ENCODE measurements at places on chromosomes 1 and 21.

DNA sequence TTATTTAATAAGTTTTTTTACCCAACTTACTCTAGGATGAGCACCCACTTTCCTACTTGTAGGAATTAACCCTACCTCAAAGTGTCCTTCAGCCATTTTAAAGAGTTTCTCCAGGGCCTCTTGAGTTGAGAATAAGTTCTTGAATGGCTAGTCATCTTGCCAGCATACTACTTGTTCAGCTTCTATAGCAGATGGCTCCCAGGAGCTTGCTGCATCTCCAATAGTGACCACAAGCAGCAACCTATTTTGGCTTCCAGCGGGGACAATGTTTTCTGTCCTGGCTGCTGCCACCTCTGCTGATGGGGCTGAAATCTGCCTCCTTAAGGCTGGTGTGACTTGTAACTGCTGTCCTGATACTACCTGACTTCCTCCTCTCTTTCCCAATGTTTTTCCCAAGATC lies 20.8 kb upstream of the PIK3R3 start:
- DNase-seq = no peak

DNA sequence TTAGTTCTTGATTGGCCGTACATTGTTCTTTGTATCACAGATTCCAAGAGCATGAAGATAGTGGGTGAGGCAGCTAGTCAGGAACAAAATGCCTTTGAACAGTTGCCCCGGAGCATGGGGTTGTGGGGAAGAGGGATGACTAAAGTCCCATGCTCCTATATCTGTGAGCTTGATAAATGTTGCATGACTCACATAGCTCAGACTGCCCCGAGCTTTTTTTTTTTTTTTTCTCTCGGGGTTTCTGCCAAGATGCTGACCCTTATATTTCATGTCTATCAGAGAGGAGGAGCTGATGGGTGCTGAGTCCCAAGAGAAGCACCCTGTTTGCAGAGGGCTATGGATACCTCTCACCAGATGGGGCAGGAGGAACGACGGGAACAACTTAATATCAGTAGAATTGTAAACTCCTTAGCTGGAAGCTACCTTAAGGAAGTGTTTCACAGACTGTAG lies 40.6 kb downstream of the SRRM1 start:
- peak; percentile 77 for DNase-seq

DNA sequence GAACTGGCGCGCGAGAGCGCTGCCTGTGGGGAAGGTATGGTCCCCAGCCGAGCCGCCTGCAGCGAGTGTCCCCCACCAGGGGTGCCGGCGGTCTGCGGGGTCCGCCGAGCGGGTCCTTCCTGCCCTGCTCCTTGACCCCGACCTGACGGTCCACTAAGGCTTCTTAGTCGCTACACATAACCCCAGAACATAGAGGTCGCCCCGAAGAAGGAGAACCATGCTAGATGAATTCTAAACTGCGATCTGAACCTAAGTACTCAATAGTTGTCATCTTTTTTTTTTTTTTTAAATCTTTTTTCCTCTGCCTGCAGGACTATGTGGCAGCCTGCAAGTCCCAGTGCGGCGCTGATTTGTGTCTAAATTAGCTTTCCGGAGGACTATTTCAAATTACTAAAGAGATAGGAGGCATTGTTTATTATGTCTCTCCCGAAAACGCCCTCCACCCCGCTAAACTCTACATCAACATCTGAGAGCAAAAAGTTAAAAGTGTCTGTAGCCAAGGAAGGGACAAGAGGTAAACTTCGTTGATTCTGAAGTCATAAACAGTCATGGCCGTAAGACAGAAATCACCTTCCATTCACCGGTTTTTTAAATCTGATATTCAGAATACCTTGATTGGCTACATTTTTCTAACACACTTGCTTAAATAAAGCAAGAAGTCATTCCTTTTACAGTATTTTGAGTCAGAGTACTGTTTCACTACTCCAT lies 476 bp downstream of the AXDND1 start:
- DNase-seq = no peak

- no peak for DNase-seq
Observed at GRCh38 chr1:61152469-61153105, 70.2 kb downstream of the NFIA start.

DNA sequence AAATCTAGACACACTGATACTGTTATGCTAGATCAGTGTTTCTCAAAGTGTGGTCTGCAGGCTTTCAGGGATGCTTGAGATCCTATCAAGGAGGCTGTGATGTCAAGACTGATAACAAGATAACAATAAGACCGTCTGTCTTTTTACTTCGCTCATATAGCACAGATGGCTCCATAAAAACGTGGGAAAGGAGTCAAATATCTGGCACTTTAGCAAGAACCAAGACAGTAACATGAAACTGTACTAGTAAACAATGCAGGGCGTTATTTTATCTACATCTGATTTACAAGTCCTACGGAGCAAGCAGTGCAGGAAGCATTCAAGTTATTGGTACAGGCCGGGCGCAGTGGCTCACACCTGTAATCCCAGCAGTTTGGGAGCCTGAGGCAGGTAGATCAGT lies 3.6 kb upstream of the SPRR3 start:
- no peak for DNase-seq

GRCh38 chr1:82849460-82849859 lies 1048.7 kb downstream of the ADGRL2 start:
- no peak for DNase-seq

DNA sequence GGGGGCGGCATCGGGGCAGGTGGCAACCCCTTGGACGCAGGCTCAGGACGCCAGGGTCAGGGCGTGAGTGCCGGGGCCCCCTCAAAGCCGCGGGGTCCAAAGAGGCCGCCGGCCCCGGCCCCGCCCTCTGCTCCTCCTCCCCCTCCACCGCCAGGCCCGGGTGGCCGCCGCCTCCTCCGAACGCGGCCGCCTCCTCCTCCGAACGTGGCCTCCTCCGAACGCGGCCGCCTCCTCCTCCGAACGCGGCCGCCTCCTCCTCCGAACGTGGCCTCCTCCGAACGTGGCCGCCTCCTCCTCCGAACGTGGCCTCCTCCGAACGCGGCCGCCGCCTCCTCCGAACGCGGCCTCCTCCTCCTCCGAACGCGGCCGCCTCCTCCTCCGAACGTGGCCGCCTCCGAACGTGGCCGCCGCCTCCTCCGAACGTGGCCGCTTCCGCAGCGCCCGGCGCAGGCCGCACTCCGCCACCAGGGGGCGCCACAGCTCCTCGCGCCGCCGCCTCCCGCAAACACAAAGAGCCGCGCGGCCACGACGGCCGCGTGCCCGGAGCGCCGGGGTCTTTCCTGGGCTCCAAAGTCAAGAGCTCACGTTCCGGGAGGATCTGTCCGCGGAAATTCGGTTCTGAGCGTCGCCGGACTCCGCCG lies 19.3 kb upstream of the SAMD11 start:
- DNase-seq = peak; percentile 64

Data from HTR-8/SVneo (cell line).